ENCODE measurements at places on chromosomes 4 and X. TPM values are rescaled to one million over a fixed set of nuclear protein-coding genes. Genes with fewer than 3 reads are reported as not detected.

SPOCK3 gene
- total RNA-seq: 1.3 TPM

DUSP21 gene
- total RNA-seq: not detected

ATRX gene
- total RNA-seq: 77.3 TPM

CCDC160 gene
- not detected for total RNA-seq

DAPP1 gene
- 0.09 TPM for total RNA-seq

CLDN34 gene
- not detected for total RNA-seq

Measured in bronchial smooth muscle cell (primary cell).